Retina (tissue), 1 donor: ENCODE measurements at places on chromosomes 2 and 18.

DNA sequence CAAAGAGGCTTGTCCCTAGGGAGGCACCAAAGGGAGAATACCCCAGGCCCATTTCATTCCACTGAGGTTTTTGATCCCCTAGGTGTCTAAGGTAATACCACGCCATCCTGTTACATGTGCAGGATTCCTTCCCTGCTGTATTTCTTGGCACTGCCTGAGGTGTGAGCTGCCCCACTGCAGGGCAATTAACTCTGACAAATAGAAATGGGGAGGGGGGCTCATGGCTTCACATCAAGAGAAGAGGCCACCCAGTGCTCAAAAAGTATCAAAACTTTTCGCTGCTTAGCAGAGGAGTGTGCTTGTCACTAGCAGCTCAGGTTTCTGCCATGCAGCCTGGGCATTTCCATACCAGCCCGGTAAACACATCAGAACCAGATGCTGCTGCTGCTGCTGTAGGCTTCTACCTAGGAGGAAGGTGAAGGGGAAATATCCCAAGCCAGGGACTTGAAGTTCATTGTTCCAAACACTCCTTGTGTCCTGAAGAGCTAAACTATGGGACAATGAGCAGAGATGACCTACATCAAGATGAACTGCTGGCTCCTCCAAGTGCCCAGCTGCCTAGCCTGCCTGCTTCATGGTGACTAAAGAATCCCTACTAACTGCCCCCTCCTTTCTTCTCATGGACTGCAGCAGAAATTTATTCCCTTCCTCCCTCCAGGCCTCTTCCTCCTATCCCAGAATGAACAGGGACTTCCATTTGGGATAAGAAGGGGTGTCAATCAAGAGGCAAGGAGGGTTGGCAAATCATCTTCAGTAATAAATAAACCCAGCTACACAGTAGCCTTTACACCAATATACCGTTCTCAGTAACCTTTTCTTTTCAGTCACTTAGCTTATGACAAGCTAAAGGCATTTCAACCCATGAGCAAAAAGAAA is 16.4 kb downstream of the POU3F3 start:
- DNase-seq, result no peak

DNA sequence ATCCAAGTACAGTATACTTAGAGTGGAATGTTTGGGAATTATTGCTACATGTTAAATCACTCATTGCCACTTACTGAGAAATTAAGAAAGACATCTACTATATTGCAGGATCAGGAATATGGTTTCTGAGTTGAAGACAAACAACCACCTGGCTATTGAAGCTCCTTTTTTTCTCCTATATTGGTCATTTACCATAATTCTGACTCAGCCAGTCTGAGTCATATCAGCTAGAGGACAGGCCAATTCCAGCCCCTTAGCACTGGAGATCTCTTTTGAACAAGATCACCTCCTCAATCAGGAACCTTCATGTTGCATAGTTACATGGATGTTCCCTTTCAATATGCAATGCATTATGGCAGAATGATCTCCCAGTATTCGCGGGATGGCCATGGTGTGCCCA is 42.7 kb upstream of the CDH19 start:
- no peak for DNase-seq

- DNase-seq, result peak; percentile 60
Observed at GRCh38 chr18:47997338-47997780, 66.9 kb upstream of the SMAD2 start.

- DNase-seq, result no peak
Observed at GRCh38 chr2:106314444-106314843, 120.3 kb upstream of the UXS1 start.

- no peak for DNase-seq
Observed at GRCh38 chr2:172928756-172929155, 146.9 kb upstream of the MAP3K20 start.

DNA sequence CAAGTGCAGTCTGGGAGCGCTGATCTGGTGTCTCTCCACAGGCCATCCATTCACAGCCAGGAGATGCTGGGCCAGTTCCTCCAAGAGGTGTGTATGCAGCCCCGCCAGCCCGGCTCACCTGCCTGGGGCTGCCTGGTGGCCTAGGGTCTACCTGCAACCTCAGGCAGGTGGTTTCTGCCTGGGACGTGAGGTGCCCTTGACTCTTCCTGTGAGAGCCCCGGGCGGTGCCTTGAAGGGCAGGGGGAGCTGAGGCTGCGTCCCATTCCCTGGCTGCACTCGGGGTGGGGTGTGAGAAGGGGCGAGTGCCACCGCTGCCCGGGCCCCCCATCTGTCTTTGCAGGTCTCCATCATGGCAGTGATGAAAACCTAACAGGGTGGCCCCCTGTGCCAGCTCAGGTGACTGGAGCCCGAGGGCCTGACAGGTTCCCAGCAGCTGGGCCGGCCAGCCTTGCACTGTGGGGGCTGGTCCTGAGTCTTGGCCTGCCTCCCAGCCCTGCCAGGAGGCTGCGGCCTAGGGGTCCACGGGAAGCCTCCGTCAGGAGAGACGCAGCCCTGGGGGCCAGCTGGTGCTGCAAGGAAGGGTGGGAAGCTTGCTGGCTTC is 11.9 kb downstream of the CAPN10 start:
- no peak for DNase-seq

DNA sequence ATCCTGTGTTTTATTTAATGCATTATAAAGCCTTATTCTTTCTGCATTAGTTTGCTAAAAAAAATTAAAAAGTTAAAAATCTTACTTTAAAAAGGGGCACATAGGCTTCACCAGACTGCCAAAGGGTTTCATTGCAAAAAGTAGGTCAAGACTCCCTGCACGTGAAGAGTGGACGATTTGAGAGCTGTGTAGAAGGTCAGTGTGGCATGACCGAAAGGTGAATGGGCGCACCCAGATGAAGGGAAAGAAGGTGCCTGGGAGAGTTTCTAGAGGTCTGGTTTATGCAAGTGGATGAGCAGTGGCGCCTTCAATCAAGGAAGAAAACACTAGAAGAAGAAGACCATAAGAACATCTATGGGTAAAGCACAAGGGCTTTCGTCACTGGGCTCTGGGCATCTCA is 111.0 kb downstream of the SP3 start:
- DNase-seq, result no peak

DNA sequence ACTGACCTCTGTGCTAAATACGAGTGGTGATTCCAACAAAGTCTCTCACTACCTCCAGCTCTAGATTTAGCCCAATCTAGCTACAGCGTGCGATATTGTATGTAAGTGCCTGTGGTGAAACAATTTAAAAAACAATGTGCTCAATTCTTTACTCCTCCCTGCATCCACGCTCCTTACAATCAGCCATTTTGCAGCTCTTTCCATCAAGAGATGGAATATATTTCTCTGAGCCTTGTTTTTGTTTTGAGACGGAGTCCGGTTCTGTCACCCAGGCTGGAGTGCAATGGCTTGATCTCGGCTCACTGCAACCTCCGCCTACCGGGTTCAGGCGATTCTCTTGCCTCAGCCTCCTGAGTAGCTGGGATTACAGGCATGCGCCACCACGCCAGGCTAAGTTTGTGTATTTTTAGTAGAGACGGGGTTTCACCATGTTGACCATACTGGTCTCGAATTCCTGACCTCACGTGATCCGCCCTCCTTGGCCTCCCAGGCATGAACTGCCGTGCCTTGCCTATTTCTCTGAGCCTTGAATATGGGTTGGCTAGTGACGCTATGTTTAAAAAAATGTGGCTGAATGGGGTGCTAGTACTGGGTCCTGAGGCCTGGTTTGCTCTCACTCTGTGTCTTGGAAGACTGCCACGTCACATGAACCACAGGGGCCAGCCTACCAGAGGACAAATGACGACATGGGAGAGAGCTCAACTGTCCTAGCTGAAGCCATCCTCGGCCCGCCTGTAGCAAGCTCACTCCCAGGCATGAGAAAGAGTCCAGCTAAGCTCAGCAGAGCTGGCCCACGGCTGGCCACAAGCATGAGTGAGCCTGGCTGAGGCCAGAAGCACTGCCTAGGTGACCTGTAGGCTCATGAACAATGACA is 14.8 kb downstream of the WDFY1 start:
- DNase-seq, result no peak

DNA sequence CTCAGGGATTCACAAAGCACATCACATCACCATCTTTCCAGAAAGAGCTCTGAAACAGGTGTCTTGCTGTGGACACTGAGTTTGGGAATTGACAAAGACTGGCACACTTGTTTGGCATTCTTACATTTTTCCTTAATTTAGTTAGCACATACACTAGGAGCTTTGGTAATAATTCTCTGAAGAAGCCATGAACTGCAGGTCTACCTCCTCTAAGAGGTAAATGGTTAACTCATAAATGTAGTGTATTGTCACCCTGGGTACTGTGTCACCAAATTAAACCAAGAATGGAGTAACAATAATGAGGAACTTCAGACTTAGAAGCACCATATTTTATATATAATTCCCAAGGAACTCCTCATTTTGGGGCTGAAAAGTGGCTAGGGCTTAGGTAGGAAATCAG is 22.6 kb downstream of the EIF4E2 start:
- DNase-seq, result no peak

DNA sequence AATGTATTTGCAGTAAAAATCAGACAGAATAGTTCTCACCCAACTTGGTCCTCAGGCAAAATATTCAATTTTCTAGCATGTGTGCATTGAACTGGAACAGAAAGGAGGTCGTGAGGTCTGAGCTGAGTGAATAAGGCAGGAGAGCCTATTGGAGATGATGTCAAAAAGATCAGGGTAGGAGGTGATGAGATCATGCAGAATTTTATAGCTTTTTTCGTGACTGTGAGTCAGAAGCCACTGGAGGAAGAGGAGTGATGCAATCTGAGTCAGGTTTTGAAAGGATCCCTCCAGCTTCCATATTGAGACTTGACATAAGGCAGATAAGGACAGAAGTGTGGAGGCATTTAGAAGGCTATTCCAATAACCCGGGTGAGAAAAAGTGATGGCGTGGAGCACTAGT is 299.5 kb upstream of the SOX11 start:
- DNase-seq, result no peak

DNA sequence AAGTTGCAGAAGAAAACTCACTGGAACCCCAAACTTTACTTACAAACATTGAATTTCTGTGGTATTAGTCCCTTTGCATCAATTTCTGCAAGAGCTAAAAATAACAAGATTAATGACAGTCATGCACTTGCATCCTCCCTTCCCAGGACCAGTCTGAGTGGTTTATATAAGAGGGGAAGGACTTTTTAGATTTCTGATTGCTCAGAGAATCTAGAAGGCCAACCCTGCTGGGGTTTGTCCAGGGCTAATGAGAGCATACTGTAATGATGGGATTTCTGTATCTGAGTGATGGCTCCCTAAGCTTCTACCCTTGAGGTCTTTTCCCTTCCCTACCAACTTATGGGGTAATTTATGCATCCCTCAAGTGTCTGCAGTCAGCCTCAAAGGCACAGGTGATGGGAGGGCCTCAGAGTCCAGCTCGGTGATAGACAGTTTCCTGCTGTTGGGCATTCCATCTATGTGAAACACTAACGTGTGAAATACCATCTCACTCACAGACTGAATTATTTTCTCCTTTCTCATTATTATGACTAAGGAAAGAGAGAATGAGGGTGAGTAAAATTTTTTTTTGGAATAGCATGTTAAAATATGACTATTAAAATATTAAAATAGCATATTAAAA is 556.3 kb downstream of the RIT2 start:
- DNase-seq, result no peak

DNA sequence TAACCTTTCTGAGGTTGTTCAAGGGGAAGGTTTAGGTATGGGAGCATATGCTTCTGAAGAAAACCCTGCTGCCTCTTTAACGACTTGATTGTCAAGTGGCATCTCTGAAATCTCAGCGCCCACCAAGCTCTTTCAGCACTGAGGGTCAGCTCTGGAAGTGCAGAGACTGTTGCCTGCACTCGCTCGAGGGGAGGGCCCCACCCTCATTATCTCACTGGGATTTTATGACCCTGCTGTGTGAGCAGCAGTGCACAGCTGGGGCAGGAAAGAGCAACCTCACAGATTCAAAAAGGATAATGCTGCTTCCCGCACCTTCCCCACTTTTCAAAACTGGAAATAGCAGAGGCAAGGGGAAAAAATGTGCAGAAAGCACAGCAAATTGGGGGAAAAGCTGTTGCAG is 56.9 kb upstream of the SPRED2 start:
- no peak for DNase-seq

DNA sequence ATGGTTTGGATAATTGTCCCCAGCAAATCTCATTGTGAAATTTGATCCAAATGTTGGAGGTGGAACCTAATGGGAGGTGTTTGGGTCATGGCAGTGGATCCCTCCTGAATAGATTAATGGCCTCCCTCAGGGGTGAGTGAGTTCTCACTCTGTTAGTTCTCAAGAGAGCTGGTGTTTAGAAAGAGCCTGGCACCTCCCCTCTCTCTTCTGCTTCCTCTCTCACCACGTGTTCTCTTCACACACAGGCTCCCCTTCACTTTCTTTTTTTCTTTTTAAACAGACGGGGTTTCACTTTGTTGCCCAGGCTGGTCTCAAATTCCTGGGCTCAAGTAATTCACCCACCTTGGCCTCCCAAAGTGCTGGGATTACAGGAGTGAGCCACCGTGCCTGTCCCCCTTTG is 111.6 kb upstream of the LTBP1 start:
- DNase-seq, result no peak
